ENCODE measurements at places on chromosomes 16 and 17.

GRCh38 chr17:40539711-40540411 lies 25.4 kb downstream of the CCR7 start:
- DNase-seq = no peak

DNA sequence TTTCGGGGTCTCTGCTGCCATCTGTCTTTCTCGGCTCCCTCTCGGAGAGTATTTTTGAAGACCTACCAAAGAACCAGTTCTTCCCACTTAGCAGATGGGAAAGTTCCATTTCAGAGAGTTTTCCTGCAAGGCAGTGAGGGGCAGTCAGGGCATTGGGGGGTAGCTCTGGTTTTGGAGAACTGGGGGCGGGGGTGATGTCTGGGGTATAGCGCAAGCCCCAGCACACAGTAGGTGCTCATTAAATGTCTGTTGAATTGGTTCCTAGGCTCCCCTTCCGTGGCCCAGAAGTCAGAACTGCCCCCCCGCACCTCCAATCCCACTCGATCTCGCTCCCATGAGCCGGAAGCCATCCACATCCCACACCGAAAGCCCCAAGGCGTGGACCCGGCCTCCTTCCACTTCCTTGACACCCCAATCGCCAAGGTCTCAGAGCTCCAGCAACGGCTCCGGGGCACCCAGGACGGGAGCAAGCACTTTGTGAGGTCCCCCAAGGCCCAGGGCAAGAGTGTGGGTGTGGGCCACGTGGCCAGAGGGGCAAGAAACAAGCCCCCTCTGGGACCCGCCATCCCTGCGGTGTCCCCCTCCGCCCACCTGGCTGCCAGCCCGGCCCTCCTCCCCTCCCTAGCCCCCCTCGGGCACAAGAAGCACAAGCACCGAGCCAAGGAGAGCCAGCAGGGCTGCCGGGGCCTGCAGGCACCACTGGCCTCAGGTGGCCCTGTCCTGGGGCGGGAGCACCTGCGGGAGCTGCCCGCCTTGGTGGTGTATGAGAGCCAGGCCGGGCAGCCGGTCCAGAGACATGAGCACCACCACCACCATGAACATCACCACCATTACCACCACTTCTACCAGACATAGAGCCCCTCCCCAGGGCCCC lies 47.9 kb downstream of the SNX20 start:
- no peak for DNase-seq

DNA sequence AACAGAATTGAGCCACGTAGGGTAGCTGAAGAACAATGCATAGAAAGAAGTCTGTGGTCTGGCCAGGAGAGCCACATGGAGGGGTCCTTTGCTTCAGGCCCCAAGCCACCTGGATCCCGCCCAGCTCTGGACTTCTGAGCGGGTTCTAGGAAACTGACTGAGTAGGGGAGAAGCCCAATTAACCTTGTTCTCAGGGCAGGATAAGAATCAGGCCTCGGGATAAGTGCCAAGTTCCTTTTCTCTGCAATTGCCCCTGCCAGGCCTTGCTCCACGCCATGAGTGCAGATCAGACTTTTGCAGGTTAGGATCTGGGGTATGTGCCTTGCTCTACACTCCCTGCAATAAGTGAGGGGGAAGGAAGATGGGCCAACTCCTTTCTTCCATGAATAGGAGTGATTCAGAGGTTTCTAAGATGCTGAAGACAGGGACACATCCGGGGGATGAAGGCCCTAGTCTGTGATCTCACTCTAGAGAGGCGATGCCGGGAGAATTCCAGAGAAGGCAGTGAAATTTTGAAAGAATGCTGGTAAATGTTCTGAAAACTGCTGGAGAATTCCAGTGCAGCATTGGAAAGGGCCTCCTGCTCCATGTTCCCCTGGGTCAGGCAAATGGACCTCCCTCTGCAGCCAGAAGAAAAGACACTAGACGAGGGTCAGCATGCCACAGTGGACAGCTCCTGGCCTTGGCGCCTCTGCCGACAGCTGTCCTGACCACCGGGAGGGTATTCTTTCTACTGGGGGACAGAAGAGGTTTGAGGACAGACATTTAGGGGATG lies 5.8 kb downstream of the NEUROD2 start:
- no peak for DNase-seq

DNA sequence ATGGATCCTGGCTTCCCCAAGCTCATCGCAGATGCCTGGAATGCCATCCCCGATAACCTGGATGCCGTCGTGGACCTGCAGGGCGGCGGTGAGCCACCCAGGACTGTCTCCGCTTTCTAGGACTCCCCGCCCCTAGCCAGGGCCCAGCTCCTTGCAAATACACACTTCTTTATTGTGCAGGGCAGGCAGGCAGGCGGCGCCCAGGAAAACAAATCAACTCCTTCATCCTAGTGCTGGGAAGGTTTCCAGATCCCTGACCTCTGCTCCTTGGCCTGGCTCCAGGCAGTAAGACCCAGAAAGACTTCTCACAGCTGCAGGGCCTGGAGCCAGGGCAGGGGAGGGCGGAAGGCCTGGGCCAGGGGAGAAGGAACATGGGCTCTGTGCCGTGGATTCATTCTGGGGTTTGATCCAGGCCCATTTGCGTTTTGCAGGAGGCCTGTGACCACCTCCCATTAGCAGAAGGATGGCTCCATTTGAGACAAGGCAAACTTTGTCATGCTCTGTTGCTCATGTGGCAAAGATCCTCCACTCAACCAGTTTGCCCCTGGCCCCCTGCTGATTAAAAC lies 6.0 kb upstream of the LPCAT2 start:
- no peak for DNase-seq

DNA sequence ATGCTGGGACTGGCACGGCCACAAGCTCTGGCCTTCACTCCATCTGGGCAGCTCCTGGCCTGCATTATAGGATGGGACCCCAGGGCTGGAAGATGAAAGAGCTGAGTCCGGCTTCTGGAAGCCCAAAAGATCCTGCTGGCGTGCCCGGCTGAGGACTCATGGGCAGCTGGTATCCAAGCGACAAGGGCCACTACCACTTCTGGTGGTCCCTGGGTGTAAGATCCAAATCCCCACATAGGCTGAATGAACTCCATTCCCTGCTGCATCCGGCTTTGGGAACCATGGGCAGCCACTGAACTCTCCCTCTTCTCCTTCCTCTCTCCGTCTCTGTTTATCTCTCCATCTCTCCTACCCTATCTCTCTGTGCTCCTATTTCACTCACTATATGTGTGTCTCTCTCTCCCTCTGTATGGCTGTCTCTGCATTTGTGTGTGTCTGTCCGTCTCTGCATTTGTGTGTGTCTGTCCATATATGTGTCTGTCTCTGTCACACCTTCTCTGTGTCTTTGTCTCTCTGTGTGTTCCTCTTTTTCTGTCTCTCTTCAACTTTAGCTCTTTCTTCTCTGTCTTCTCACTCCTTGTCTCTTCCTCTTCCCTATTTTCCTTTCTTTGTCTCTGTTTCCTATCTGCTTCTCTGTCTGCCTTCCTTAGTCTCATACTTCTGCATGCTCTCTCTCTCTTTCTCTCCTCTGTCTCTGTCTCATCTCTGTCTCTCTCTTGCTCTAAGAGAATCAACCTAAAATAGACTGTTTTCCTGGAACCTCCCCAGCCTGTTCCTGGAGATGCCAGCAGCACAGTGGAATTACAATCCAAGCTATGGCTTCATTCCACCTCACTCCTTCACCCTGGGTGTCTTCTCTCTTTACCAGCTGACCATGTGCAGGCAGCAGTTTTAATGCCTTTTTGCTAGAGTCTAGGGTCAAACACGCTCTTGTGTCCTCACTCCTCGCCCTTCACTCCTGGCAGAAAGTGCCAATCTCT lies 60.4 kb upstream of the IRX6 start:
- no peak for DNase-seq

- DNase-seq = peak; percentile 59
Observed at GRCh38 chr17:17839791-17840707, 3.3 kb upstream of the SREBF1 start.

DNA sequence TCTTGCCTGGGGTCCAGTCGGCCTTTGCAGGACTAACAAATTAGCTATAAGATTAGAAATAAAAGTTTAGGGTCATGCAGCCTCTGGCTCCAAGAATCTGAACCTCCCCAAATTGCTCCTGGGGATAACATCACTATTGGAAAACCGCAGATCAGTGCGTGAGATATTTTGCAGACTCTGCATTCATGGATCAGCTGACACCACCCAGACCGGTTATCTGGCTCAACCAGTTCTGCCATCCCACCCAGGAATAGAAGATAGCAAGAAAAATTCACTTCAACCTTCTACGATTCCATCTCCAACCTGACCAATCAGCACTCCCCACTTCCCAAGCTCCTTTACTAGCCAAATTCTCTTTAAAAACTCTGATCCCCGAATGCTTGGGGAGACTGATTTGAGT lies 4.3 kb upstream of the PGS1 start:
- DNase-seq = no peak

GRCh38 chr17:65918916-65919315 lies 273.0 kb downstream of the CEP112 start:
- DNase-seq = no peak

- no peak for DNase-seq
Observed at GRCh38 chr17:66812571-66812970, 22.3 kb upstream of the CACNG5 start.

- no peak for DNase-seq
Observed at GRCh38 chr17:48579760-48580554, 1.8 kb upstream of the HOXB4 start.
